ENCODE measurements at places on chromosomes 3 and 15. TPM values are rescaled to one million over a fixed set of nuclear protein-coding genes. Genes with fewer than 3 reads are reported as not detected.

GALNT15 gene
- polyA plus RNA-seq: not detected

LRRC2 gene
- polyA plus RNA-seq: not detected

DNA sequence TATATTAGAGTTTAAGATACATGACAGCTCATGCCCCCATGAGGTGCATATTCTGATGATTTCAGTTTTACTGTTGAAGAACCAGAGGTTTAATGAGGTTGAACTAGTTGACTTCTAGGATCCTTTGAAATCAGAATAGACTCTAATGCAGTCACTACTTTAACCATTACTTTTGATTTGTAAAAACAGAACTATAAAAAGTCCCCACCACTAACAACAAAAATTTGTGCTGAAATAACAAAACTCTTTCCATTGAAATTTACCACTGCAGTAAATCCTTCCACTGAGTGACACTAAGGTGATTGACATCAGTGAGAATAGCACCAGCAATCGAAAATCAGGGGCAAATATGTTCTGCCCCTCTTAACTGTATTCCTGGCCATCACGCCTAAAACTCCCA, 214.1 kb downstream of the SHQ1 start:
- no peak for DNase-seq

- DNase-seq: no peak
These were observed 16.2 kb downstream of the MB21D2 start for GRCh38 chr3:192901435-192901834.

GRCh38 chr3:135674508-135674907, 291.0 kb upstream of the PPP2R3A start:
- no peak for DNase-seq

CD86 gene
- not detected for polyA plus RNA-seq

- DNase-seq: no peak
These were observed 19.8 kb upstream of the TNFSF10 start for GRCh38 chr3:172542999-172543398.

RNU6-1 gene
- polyA plus RNA-seq: not detected

All from A549 (cell line).